ENCODE measurements at places on chromosomes 1 and 21. TPM values are rescaled to one million over a fixed set of nuclear protein-coding genes. Genes with fewer than 3 reads are reported as not detected.

The VSIG8 gene
- not detected for total RNA-seq

GRCh38 chr1:107835151-107835670 is 129.8 kb downstream of the VAV3 start:
- H3K27ac ChIP-seq = peak overlapping the region; percentile 20
- no peaks in the 10 kb centered on the region for H3K27me3 ChIP-seq
- no peak overlapping the region for H3K4me3 ChIP-seq
- H3K36me3 ChIP-seq = no peaks in the 10 kb centered on the region

GRCh38 chr1:42348498-42348897 is 13.5 kb upstream of the FOXJ3 start:
- no peak overlapping the region for H3K27ac ChIP-seq
- H3K36me3 ChIP-seq = no peaks in the 10 kb centered on the region
- H3K27me3 ChIP-seq = peaks cover 18% of the 10 kb centered on the region
- DNase-seq = no peak
- peaks cover 6% of the 10 kb centered on the region for H3K4me1 ChIP-seq

The RXRG gene
- 9.3 TPM for total RNA-seq

The CPLANE2 gene
- 9.7 TPM for total RNA-seq

The XCL1 gene
- total RNA-seq = 0.27 TPM

GRCh38 chr1:230277201-230278025 is 148.7 kb downstream of the PGBD5 start:
- no peak overlapping the region for H3K4me3 ChIP-seq
- H3K27me3 ChIP-seq = no peaks in the 10 kb centered on the region
- H3K36me3 ChIP-seq = peaks cover 69% of the 10 kb centered on the region
- H3K27ac ChIP-seq = no peak overlapping the region
- peaks cover 17% of the 10 kb centered on the region for H3K4me1 ChIP-seq

GRCh38 chr1:226132728-226133503 is 53.6 kb downstream of the ACBD3 start:
- H3K36me3 ChIP-seq = no peaks in the 10 kb centered on the region
- H3K4me1 ChIP-seq = peaks cover 12% of the 10 kb centered on the region
- H3K4me3 ChIP-seq = no peak overlapping the region
- H3K27me3 ChIP-seq = no peaks in the 10 kb centered on the region
- no peak overlapping the region for H3K27ac ChIP-seq

- no peak overlapping the region for H3K4me3 ChIP-seq
- H3K27ac ChIP-seq = no peak overlapping the region
- no peaks in the 10 kb centered on the region for H3K36me3 ChIP-seq
- H3K27me3 ChIP-seq = peaks cover 8% of the 10 kb centered on the region
- H3K4me1 ChIP-seq = peaks cover 12% of the 10 kb centered on the region
- no peak for DNase-seq
Observed at GRCh38 chr21:43208561-43209332, 39.9 kb downstream of the CRYAA start.

The CDCP2 gene
- total RNA-seq = not detected

The TTLL10 gene
- not detected for total RNA-seq

The CFAP141 gene
- not detected for total RNA-seq

DNA sequence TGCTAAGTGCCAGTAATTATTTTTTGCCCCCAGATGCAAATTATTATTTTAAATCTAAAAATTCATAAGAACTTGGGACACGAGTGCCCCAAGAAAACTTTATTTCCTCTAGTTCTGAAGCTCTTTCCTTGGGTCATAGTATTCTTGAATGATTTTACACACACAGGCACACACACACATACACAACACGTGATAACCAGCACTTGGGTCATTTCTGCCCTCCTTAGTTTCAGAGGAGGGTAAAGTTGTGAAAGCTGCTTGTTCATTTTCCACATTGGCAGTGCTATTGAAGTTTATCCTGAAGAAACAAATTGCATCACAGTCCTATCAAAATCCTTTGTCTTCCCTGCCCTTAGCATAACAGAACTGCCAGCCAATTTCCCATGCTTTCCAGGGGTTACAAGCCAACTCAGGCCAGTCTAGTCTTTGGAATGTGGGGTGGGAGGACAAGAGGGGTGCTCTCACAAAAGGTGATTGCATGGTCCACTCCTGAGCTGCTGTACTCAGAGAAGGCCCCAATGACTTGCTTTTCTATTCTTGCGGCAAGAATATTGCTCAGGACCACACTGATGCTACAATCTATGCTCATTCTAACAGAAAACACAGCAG is 98.5 kb upstream of the POGK start:
- no peak overlapping the region for H3K27ac ChIP-seq
- no peaks in the 10 kb centered on the region for H3K27me3 ChIP-seq
- no peaks in the 10 kb centered on the region for H3K4me1 ChIP-seq
- no peak overlapping the region for H3K4me3 ChIP-seq
- H3K36me3 ChIP-seq = no peaks in the 10 kb centered on the region
- DNase-seq = no peak

The COPA gene
- 90.4 TPM for total RNA-seq

The S100A4 gene
- total RNA-seq = 137 TPM

The NPPB gene
- 119 TPM for total RNA-seq

The PPP1R8 gene
- total RNA-seq = 24.0 TPM

The ITGB2 gene
- total RNA-seq = 18.6 TPM

DNA sequence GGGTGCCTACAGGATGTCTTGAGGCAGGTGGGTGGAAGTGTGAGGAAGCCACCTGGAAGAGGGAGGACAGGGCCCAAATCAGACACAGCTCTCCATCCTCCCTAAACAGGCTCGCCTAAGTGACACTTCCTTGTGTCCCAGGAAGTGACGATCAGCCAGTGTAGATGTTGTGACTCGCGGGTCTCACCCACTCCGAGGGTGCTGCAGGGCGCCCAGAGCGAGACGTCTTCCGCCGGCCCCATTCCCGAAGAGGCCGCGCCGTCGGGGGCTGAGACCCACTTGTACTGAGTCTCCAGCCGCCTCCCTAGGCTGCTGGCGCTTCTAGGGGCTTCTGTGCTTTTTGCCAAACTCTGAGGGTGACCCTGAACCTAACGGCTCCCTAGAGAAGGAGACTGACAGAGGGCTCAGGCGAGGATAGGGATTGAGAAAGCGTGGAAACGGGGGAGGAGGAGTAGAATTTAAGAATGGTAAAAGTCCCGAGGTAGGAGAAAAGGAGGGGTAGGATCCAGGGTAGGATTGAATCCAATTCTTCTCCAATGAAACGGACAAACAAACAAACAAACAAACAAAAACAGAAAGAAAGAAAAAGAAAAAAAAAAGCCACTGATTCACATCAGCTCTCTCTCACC is 543 bp upstream of the MARK1 start:
- H3K36me3 ChIP-seq = no peaks in the 10 kb centered on the region
- H3K4me3 ChIP-seq = peak overlapping the region; percentile 90
- H3K27me3 ChIP-seq = peaks cover 24% of the 10 kb centered on the region
- peak overlapping the region; percentile 93 for H3K27ac ChIP-seq
- peak; percentile 48 for DNase-seq
- H3K4me1 ChIP-seq = peaks cover 46% of the 10 kb centered on the region

- no peak overlapping the region for H3K27ac ChIP-seq
- no peaks in the 10 kb centered on the region for H3K4me1 ChIP-seq
- H3K27me3 ChIP-seq = no peaks in the 10 kb centered on the region
- no peak overlapping the region for H3K4me3 ChIP-seq
- no peak for DNase-seq
- no peaks in the 10 kb centered on the region for H3K36me3 ChIP-seq
Observed at GRCh38 chr1:221813887-221814286, 72.0 kb upstream of the DUSP10 start.

GRCh38 chr1:119453021-119453420 is 38.1 kb downstream of the HSD3B2 start:
- no peaks in the 10 kb centered on the region for H3K36me3 ChIP-seq
- peaks cover 5% of the 10 kb centered on the region for H3K4me1 ChIP-seq
- no peak overlapping the region for H3K27ac ChIP-seq
- H3K27me3 ChIP-seq = no peaks in the 10 kb centered on the region

DNA sequence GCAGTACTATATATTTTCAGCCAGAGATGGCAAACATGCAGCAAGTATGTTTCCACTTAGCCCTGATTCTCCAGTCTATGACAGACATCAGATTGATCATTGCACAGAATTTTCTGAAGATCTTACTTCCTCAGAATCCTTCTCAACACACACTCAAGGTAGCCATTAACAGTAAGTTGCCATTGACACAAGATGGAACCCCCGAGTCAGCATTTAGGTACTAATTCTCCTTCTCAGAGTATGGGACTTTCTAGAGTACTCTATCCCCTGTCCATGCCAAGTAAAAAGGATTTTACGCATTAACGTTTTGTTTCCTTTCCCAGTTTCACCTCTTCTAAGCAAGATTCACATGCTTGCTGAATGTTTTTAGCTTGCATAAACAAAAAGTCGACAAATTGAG is 63.5 kb downstream of the SGIP1 start:
- DNase-seq = no peak
- H3K4me3 ChIP-seq = no peak overlapping the region
- H3K27ac ChIP-seq = no peak overlapping the region
- H3K27me3 ChIP-seq = no peaks in the 10 kb centered on the region

The VCAM1 gene
- total RNA-seq = 4.0 TPM

The MR1 gene
- 4.8 TPM for total RNA-seq

The SOD1 gene
- total RNA-seq = 421 TPM

- DNase-seq = no peak
- H3K27me3 ChIP-seq = no peaks in the 10 kb centered on the region
- H3K4me1 ChIP-seq = peaks cover 98% of the 10 kb centered on the region
- no peak overlapping the region for H3K4me3 ChIP-seq
- H3K36me3 ChIP-seq = no peaks in the 10 kb centered on the region
Observed at GRCh38 chr21:37433456-37433840, 66.9 kb downstream of the DYRK1A start.

The LEMD1 gene
- not detected for total RNA-seq

- peaks cover 18% of the 10 kb centered on the region for H3K4me1 ChIP-seq
- no peak overlapping the region for H3K4me3 ChIP-seq
- H3K27me3 ChIP-seq = no peaks in the 10 kb centered on the region
- DNase-seq = no peak
Observed at GRCh38 chr1:230237009-230237370, 170.0 kb downstream of the GALNT2 start.

- H3K4me1 ChIP-seq = peaks cover 11% of the 10 kb centered on the region
- peak overlapping the region; percentile 57 for H3K4me3 ChIP-seq
- H3K27ac ChIP-seq = peak overlapping the region; percentile 55
- H3K36me3 ChIP-seq = no peaks in the 10 kb centered on the region
- H3K27me3 ChIP-seq = peaks cover 13% of the 10 kb centered on the region
Observed at GRCh38 chr1:31394584-31395193, 18.3 kb upstream of the SERINC2 start.

GRCh38 chr1:244730153-244730933 is 77.4 kb downstream of the DESI2 start:
- peak; percentile 33 for DNase-seq
- H3K4me3 ChIP-seq = peak overlapping the region; percentile 70
- H3K4me1 ChIP-seq = peaks cover 7% of the 10 kb centered on the region
- no peaks in the 10 kb centered on the region for H3K27me3 ChIP-seq

DNA sequence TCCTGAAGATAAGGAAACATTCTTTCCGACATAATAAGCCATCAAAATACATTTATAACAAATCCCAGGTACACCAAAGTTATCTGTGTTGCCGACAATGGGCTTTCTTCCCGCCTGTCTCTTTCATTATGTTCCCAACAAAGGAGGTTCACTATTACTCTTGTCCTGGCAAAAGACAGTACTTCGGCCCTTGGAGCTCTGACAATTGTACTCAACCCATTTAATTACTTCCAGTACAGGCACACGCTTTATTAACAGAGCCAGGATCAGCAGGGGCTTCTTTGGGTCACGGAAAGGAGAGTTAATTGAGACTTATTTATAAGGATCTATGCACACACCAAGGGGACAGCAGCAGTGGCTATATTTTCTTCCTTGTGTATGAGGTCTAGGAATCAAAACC is 46.6 kb upstream of the DUSP10 start:
- H3K36me3 ChIP-seq = no peaks in the 10 kb centered on the region
- H3K4me3 ChIP-seq = no peak overlapping the region
- DNase-seq = no peak
- H3K27me3 ChIP-seq = peaks cover 5% of the 10 kb centered on the region

DNA sequence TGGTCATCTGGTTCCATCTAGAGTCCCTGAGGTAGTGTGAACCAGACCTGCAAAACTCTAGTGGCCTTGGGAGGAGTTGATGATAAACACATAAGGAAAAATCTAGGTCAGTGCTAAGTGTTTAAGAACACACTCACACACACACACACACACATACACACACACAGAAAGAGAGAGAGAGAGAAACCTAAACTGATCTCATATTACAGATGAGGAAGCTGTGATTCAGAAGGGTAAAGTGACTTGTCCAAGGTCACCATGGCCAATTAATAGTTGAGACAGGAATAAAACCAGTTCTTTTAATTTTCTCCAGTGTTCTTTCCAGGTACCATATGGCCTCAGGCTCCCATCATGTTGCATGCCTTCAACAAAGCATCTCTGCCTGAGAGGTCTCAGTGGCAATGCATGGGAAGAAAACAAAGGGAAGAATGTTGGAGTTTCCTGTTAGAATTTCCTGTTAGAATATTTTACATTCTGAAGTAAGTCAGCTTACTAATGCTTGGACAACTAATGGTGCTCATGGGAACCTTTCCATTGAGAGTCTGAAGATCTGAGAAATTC is 77.3 kb upstream of the TSPAN2 start:
- no peak overlapping the region for H3K4me3 ChIP-seq
- H3K4me1 ChIP-seq = no peaks in the 10 kb centered on the region
- no peaks in the 10 kb centered on the region for H3K27me3 ChIP-seq
- DNase-seq = no peak
- H3K36me3 ChIP-seq = no peaks in the 10 kb centered on the region

The TEDDM1 gene
- total RNA-seq = not detected

- no peak overlapping the region for H3K27ac ChIP-seq
- no peaks in the 10 kb centered on the region for H3K27me3 ChIP-seq
- H3K4me1 ChIP-seq = no peaks in the 10 kb centered on the region
- no peak overlapping the region for H3K4me3 ChIP-seq
- no peak for DNase-seq
Observed at GRCh38 chr1:96554364-96554763, 167.2 kb upstream of the PTBP2 start.

The TTC39A gene
- 25.7 TPM for total RNA-seq

The LCE1E gene
- total RNA-seq = not detected

DNA sequence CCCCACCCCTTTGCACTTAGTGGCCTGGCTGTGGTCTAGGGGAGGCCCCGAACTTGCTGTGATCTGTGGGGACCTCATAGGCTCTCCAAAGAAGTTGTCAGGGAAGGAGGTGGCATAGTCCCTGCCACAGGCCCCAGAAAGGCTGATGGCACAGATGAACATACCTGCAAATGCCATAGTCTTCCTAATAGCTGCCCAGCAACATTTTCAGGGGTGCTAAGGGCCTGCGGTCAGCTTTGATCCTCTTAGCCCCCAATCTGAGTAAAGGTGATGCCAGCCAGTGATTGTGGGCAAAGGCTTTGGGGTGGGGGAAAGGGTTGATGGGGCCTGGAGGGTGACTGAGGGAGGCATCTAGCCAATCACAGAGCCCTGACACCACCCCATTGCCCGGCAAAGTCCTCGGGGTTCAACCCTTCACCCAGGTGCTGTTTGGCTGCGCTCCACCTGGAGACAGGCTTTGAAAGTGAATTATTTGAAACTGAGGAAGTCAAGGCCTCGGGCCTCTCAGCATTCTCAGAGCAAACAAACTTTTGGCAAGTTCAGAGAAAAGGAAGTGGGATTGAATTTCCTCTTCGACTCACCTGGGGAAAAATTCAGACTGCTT is 35.8 kb downstream of the PAX7 start:
- peaks cover 100% of the 10 kb centered on the region for H3K27me3 ChIP-seq
- H3K4me3 ChIP-seq = no peak overlapping the region
- H3K27ac ChIP-seq = no peak overlapping the region
- H3K36me3 ChIP-seq = no peaks in the 10 kb centered on the region
- H3K4me1 ChIP-seq = no peaks in the 10 kb centered on the region
- DNase-seq = no peak
